ENCODE measurements at places on chromosomes 3 and 15. TPM values are rescaled to one million over a fixed set of nuclear protein-coding genes. Genes with fewer than 3 reads are reported as not detected.

GRCh38 chr3:13954266-13954665 is 74.4 kb upstream of the WNT7A start:
- DNase-seq, result no peak

- DNase-seq, result no peak
Measured at GRCh38 chr3:10695595-10696285, 120.3 kb upstream of the SLC6A11 start.

CDC25A gene
- 25.3 TPM for total RNA-seq

DNA sequence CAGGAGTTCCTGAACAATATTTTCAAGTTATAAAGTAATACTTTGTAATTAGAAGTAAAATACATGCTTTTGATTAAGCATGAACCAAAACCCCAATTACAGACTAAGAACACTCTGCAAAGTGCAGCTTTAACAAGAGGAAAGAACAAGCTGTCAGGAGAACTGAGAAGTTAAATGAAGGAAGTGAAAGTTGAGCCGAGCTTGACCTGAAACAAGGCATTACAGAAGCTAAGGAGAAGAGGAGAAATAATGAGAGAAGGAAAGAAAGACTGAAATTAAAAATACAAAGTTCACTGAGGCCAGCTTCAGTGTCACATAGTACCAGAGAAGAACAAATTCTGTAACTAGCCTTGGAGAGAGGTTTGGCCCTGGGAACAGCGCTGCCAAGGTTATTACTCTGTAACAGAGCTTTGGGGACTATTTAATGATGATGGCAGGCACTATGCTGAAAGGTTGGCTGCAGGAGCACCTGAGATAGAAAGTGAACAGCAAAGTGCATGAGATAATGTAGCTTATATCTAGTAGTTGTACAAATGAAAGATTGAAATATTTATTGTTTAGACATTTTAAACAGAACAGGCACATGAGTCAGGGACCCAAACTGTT is 241.9 kb upstream of the PEX5L start:
- DNase-seq, result no peak

ADCY5 gene
- total RNA-seq, result not detected

PYGO1 gene
- total RNA-seq, result 4.9 TPM

HGD gene
- total RNA-seq, result not detected

DNA sequence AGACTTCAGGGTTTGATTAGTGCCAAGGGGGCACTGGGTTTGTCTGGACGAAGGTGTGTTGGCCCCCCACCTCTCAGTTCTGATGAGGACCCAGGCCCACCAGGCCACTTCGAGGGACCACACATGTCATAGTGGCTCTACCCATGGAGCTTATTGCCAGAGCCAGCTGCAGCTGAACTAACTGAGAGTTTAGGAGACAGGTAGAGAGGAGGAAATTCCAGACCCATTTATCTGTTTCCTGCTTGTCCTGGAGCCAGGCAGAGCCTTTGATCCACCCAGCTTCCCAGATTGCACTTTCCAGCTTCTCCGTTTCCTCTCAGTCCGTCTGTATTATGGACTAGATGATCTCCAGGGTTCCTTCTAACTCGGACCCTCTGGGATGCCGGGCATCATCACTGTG is 20.9 kb downstream of the SLC24A1 start:
- DNase-seq, result no peak

GRCh38 chr3:157939166-157939565 is 167.1 kb downstream of the SHOX2 start:
- DNase-seq, result no peak

DNA sequence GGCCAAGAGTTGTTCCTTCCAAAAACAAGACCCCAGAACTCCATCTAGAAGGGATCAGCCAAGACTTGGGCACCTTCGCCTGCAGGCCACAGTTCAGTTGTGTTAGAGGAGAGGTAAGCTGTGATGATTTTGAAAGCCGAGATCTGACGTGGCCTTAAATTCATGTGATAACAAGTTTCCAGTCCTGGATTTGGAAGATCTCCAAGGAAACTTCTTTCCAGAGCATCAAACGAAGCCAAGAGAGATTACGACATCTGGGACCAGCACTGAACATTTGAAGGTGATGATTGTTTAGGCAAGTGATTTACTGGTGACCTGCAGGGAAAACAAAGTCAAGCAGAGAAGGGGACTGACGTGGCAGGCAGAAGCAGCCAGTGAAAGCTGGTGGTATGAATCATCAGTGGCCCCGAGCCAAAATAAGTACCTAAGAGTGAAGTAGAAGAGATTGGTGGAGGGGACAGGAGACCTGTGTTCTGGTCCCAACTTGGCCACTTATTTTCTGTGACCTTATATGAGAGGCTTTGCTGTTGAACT is 339.0 kb upstream of the PROK2 start:
- DNase-seq, result peak; percentile 78

GRCh38 chr3:30649572-30650318 is 43.3 kb downstream of the TGFBR2 start:
- no peak for DNase-seq

DNA sequence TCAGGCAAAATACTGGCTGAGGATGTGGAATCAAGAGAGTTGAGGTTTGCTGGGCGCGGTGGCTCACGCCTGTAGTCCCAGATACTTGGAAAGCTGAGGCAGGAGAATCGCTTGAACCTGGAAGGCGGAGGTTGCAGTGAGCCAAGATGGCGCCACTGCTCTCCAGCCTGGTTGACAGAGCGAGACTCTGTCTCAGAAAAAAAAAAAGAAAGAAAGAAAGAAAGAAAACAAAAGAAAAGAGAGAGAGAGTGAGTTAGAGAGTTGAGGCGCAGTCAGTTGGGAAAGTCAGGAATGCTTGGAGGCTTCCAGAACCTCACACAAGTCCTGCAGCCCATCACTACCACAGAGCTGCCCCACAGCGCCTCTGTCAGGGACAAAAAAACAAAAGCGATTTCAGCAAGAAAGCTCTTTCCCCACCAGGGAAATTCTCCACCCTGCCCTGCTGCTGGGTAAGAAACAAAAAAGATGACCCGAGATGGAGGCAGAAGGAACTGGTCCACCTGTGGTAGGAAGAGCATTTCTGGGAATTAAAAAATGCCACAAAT is 13.8 kb downstream of the HDC start:
- DNase-seq, result no peak

DNA sequence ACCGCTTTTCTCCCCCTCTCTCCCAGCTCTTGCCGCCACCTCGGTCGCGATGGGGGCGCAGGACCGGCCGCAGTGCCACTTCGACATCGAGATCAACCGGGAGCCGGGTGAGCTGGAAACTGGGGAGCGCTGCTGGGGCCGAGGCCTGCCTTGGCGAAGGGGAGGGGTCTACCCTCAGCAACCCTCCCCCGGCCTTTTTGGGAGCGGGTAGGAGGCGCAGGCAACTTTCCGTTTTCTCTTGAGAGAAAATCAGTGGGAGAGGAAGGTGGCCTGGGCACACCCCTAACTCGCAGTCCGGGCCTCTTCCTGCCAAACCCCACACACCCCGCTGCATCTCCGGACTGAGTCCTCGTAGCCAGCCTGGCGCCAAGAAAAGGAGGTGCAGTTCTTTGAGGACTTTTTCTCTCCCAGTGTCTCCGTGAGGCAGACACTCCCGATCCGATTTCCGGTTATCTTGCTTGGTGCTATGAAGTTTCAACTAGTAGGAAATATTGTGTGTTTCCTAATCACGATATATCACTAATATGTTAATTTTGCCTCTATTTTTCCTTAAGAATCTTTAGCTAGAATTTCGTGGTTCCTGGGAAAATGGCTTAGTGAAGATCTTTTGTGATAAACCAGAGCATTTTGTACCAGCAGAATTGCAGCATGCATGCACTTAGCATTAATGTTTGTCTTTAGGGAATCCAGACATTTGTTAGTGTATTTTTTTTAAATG is 631 bp downstream of the NKTR start:
- peak; percentile 72 for DNase-seq

GRCh38 chr15:94331731-94332130 is 100.4 kb downstream of the MCTP2 start:
- no peak for DNase-seq

ZBTB38 gene
- 29.9 TPM for total RNA-seq

DNA sequence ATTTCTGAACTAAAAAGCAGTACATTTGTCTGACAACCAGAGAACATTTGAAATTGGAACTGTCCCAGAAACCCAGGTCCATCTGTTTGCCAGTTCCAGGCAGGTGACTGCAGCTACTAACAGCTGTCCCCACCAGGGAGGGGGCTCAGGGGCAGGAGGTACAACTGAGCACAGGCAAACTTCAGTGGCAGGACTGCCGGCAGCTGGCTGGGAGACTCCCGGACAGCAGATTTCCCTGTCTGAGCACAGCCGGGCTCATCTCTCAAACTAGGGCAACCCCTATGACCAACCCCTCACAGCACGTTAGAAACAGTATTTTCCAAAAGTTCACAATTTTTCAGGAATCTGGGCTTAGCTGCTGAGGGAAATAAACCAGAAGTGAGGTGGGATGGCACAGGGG is 88.8 kb downstream of the MEGF11 start:
- no peak for DNase-seq

ISL2 gene
- total RNA-seq, result 3.6 TPM

- peak; percentile 45 for DNase-seq
Measured at GRCh38 chr3:49906073-49906743, 2.5 kb upstream of the MST1R start.

ZNF662 gene
- total RNA-seq, result not detected

DNA sequence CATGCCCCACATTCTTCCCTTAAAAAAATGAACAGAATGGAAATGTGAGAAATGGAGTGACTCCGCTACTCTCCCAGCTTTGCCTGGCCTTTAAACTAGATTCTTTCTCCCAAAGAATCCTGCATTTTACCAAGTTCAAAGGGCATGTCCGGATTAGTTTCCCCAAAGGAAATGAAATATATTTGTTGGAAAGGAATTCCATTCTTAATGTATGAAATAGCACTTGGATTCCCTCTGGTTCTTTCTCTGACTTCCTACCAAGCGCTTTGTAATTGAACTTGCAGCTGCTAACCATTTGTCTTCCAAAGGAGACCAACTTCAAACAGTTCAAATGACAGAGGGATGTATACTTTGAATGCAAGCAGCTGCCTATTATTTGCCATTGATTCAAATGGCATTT is 18.9 kb downstream of the MAP2K1 start:
- no peak for DNase-seq

DNA sequence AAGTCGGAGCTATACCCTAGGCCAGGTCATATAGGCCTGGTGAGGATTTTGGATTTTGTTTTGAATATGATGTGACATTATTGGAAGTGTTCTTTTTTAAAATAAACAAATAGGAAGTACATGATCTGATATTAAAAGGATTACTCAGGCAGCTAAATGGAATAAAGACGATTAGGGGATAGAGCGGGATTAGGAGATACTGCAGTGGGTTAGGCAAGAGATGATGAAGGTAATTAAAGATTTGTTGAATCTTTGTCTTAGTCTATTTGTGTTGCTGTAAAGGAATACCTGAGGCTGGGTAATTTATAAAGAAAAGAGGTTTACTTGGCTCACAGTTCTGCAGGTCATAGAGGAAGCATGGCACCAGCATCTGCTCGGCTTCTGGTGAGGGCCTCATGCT is 21.3 kb downstream of the KIF15 start:
- no peak for DNase-seq

- no peak for DNase-seq
Measured at GRCh38 chr3:69194431-69195165, 72.2 kb upstream of the LMOD3 start.
